ENCODE measurements at places on chromosomes 13 and 19. TPM values are rescaled to one million over a fixed set of nuclear protein-coding genes. Genes with fewer than 3 reads are reported as not detected.

ZNF506 gene
- total RNA-seq, result 22.1 TPM

RASGRP4 gene
- 0.16 TPM for total RNA-seq

MAP4K1 gene
- total RNA-seq, result 0.13 TPM

GRCh38 chr13:102839462-102839861 is 6.4 kb upstream of the ERCC5 start:
- no peak for DNase-seq

DNA sequence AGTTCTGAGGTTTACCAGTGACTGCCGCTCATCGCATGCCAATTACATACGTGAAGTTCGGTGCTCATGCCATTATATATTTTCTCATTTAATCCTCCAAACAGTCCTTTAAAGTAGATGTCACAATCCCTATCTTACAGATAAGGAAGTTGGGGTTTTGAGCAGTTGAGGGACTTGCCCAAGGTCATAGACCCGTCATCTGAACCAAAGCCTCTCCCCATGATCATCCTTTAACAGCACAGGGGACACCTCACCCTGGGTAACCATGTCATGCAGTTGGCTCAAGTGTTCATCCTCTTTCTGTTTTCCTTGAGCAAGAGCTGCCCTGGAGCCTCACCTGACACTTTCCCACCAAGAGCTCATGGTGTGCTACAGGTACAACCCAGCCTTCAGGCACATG is 69.1 kb downstream of the HSPH1 start:
- DNase-seq, result no peak

- no peak for DNase-seq
These were observed at the start of gene GNA15 for GRCh38 chr19:3135961-3136683. Gene GNA15 (plus strand): TSS chr19:3136033. CDS start chr19:3136451, 418 bp downstream.

IL17D gene
- 6.9 TPM for total RNA-seq

ZNF570 gene
- total RNA-seq, result 9.4 TPM

CKAP2 gene
- total RNA-seq, result 68.5 TPM

DNA sequence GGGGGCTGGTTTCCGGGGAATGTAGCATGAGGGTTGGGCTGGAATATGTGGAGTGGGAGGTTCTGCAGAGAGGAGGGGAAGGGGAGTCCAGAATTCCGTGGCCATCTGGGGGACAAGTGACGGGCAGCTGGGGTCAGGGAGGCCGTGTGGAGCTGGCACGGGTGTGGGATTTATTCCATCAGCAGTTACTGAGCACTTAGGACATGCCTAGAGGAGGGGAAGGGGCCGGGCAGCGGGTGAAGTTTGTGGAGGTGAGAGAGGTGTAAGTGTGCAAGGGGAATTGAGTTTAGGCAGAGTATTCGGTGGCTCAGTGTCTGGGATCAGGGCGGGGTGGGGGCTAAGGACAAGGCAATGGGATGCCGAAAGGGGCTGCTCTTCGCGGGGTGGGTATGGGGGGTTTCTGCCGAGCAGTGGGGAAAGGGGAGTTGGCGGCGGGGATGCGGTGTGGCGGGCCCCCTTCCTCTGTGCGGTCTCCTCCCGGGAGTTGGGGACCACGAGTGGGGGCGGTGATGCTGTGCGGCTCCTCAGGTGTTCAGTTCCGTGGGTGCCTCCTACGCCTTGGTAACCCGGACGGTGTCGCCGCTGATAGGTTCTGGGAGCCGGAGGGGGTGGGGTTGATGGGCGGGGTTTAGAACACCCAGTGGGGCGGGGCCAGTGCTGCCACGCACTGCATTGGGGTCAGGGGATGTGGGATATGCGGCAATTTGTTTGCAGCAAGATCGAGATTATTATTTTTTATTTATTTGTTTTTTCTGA is 5.4 kb downstream of the CCDC61 start:
- no peak for DNase-seq

DNA sequence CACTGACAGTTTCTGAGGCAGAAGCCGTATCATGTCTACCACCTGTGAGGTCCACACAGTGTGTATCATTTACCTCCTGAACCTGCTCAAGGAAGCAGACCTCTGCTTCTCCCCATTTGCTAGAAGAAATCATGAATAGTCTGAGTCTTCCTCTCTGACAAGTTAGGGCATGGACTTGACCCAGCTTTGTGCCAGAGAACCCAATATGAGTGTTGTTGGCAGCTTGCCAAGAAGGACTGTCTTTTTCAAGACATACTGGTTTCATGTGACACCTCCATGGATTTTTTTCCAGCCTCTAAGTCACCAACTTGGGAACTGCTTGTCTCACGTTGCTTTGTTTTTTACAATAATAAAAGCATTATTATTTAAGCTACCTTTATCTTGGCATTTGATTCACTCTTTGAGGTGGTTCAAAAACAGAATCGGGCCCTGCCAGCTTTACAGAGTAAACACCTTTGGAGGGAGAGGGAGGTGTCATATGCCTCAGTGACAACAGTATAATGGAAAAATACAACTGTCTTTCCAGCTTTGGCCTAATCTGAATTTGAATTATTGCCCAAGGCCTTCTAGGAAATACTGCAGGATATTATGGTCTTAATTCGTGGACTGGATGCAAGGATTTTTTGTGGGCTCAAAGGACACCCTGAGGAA is 9.6 kb downstream of the ZNF211 start:
- no peak for DNase-seq

GRIK5 gene
- 0.13 TPM for total RNA-seq

ZNF285 gene
- 2.6 TPM for total RNA-seq

DNA sequence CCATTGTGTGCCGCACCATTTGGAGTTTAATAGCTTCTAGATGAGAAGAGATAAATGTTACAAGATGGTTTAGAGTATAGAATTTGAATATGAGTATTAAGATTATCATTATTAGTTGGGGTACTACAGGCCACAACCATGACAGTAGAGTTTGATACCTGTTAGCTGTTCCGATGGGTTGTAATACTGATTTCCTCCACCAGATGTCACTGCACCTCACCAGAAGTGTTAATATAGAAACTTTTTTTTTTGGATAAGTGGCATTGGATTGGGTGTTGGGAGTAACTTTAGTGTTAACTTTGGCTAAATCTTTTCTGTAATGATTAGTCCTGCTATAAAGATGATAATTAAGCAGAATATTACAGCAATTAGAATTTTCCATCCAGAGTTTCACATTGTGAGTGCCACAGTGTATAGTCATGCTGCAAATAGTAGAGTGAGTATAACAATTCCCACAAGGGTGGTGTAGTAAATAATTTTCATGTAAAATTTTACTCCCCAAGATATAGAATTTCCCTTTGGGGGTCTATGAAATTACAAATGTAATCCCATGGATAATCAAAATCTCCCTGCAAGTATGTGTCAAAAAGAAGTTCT is 56.3 kb downstream of the PSG3 start:
- DNase-seq, result peak; percentile 34

DNA sequence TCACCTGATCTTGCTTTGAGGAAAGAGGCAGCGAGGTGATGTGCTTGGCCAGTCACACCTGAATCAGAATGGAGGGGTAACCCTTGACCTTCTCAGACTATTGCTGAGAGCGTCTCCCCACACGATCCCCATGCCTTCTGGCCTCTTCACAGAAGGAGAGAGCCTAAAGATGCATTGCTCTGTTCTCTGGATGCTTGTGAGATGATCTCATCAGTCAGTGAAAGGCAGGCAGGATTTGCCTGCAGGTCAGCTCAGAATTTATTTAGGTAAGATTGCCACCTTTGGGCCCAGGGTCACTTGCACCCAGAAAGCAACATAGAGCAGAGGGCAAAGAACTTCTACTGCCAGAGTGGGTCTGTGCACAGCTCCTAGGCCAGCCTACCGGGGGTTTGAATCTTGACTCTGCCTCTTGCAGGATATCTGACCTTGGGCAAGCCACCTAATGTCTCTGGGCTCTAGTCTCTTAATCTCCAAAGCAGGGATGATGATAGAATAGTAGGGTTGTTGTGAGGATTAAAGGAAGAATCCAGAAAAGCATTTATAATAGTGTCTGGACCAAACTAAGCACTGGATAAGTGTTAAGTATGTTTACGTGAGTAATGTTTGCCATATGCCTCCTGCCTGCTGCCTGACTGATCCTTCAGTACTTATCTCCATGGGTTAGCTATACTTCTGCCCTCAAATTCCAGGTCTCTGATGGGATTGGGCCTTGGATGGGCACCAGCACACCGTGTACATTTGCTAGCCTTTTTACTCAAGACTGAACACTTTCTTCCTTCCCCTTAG is 8.4 kb upstream of the FLT1 start:
- DNase-seq, result no peak

DNA sequence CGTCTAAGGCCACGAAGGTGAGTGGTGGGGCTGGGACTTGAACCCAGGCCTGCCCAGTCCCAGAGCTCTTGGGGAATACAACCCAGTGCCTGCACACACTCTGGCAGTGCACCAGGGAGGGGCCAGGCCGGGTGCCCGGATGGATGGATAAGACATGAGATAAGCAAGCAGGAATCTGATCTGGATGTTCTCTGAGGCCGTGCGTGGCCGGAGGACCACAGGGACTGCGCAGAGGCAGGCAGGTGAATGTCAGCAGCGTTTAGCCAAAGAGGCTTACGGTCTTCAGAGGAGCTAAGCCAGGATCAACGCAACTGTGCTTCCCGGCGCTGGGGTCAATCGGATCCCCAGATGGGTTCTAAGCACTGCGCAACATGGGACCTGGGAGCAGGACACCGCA is 1.5 kb downstream of the ZNF787 start:
- DNase-seq, result peak; percentile 77

GRCh38 chr13:79448413-79448812 is 32.5 kb upstream of the NDFIP2 start:
- no peak for DNase-seq

APOC1 gene
- 52.3 TPM for total RNA-seq

GRCh38 chr19:30070198-30070967 is 128.3 kb downstream of the URI1 start:
- DNase-seq, result no peak
